Purkinje cell (primary cell): ENCODE measurements at places on chromosomes 12 and 14. TPM values are rescaled to one million over a fixed set of nuclear protein-coding genes. Genes with fewer than 3 reads are reported as not detected.

The TSPAN19 gene
- 5.3 and 9.8 TPM in 2 replicates for polyA plus RNA-seq

The ABCC9 gene
- 0.04 and 0.31 TPM in 2 replicates for polyA plus RNA-seq

The PRB2 gene
- not detected in 2 replicates for polyA plus RNA-seq

The PMCH gene
- 0.38 and 2.1 TPM in 2 replicates for polyA plus RNA-seq

The RTL1 gene
- polyA plus RNA-seq = not detected in 2 replicates

The ADSS1 gene
- polyA plus RNA-seq = 1.8 and 1.9 TPM in 2 replicates

The AQP2 gene
- not detected in 2 replicates for polyA plus RNA-seq

The POLE2 gene
- polyA plus RNA-seq = 1.7 and 2.9 TPM in 2 replicates

The HSPA2 gene
- 0.14 and 0.35 TPM in 2 replicates for polyA plus RNA-seq

The COL2A1 gene
- polyA plus RNA-seq = not detected in 2 replicates

The STAC3 gene
- 0.59 and 0.99 TPM in 2 replicates for polyA plus RNA-seq

The SIRT4 gene
- 6.4 and 12.6 TPM in 2 replicates for polyA plus RNA-seq

The CD69 gene
- polyA plus RNA-seq = 0.24 TPM in 1 of 2 replicates, not detected in the other

The GPRC5A gene
- not detected in 2 replicates for polyA plus RNA-seq

The CCDC38 gene
- not detected in 2 replicates for polyA plus RNA-seq

The PPFIBP1 gene
- polyA plus RNA-seq = 0.10 and 9.7 TPM in 2 replicates

The GYS2 gene
- polyA plus RNA-seq = not detected in 2 replicates

The KLRC2 gene
- 0.48 and 5.5 TPM in 2 replicates for polyA plus RNA-seq

The RSRC2 gene
- polyA plus RNA-seq = 111 and 112 TPM in 2 replicates

The FGF23 gene
- not detected in 2 replicates for polyA plus RNA-seq

The SYNDIG1L gene
- not detected in 2 replicates for polyA plus RNA-seq

The GPRC5D gene
- not detected in 2 replicates for polyA plus RNA-seq

The CCDC63 gene
- not detected in 2 replicates for polyA plus RNA-seq

The FOXM1 gene
- polyA plus RNA-seq = not detected in 2 replicates

The SERPINA1 gene
- 0.42 TPM in 1 of 2 replicates, not detected in the other for polyA plus RNA-seq

The SUPT16H gene
- polyA plus RNA-seq = 64.5 and 120 TPM in 2 replicates

The AKAP3 gene
- 0.22 and 1.0 TPM in 2 replicates for polyA plus RNA-seq

The LTBR gene
- polyA plus RNA-seq = 1.6 and 1.9 TPM in 2 replicates

The GALNT6 gene
- not detected in 2 replicates for polyA plus RNA-seq

The PTPRQ gene
- not detected in 2 replicates for polyA plus RNA-seq
